ENCODE measurements at places on chromosomes 11 and 22.
A peak's percentile ranks its signal among the peaks of the same experiment; 100 is the strongest.

DNA sequence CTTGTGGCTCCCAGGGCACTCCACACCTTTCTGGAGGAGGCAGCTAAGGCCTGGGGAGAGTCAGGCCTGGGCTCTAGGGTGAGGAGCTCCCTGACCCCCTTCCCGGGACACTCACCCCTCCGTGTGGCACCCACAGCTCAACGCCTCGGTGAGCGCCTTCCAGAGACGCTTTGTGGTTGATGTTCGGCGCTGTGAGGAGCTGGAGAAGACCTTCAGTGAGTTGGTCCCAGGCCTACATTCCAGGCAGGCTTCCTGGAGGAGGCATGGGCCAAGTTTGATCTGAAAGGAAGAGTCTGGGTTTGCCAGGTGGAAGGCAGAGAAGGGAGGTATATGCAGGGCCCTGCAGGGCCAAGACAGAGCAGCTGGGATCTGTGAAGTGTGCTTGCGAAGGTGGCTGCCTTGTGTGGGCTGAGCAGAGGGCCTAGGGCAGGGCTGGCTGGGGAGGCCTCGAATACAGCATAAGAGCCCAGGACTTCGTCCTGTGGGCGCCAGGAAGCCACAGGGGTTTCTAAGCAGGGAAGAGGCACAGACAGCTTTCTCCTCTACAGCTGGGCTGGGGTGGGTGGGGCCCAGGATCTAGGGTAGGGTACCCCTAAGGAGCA lies 2.9 kb downstream of the TCIRG1 start:
- DNase-seq: no peak

DNA sequence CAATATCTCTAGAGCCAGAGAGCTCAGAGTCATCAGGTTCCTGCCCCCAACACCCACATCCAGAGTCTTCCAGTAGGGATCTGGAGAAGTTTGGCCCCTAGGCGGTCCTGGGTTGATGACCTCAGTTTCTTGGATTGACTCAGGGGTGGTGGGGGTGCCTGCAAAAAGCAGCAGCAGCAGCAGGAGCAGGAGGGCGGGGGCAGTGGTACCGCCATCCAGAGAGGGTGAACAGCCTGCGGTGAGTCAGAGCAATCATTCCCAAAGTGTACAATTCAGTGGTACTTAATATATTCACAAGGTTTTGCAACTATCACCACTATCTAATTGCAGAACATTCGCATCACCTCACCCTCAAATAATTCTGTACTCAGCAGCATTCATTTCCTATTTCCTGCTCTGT lies 9.9 kb upstream of the SEC14L3 start:
- DNase-seq: no peak

DNA sequence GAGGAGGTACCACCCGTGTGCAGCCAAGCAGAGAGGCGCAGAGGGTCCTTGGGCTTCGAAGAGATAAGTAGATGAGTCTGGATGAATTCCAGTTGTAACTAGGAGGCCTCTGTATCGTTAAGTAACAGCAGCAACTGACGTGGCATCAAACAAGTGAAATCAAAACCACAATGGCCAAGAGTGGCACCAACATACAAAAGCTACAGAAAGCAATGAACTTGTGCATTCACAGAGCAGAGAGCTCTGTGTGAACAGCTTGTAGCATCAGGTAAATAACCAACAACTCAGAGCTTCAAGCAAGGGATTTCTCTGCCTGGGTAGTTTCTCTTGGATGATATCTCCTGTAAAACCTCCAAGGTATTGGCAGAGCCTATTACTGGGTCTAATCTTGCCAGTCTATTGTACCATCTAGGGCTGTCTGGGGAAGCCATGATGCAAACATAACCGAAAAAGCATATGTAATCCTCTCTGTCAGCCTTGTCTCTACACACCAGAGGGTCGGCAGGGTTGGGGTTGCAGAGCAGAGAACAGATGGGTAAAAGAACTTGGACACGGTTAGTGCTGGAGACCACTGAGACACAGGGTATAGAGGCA lies 83.1 kb upstream of the USP47 start:
- no peak for DNase-seq

DNA sequence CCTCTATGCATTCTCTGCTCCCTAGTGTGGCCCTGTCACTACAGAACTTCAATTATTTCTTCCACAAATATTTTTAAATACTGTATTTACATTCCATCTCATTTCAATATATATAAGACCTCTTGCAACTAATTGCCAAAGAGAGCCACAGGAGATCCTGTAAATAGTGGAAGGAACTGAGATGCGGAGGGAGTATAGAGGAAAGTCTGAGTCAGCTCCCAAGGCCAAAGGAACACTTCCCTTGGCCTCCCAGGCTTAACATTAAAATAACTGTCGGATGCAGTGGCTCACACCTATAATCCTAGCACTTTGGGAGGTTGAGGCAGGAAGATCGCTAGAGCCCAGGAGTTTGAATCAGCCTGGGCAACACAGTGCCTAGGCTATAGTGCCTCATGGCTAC lies 31.2 kb downstream of the RBFOX2 start:
- DNase-seq: no peak

- no peak for DNase-seq
Measured at GRCh38 chr11:94494126-94494680, 419 bp downstream of the ANKRD49 start.

DNA sequence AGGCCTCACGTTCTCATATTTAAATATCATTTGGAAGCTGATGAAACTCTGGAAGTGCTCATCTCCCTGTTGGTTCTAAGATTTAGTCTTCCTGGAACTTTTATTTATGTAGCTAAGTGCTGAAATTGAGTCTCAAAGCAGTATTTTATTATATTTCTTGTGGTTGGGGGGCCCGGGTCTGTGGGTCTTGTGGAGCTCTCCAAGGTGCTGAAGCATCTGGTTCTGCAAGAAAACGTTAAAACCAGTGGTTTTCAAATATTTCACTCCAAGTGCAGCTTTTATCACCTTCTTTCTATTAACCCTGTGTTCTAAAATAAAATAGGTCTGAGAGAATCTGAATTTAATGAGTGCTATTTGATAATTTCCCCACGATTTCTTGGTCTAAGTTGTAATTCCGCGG lies 1404.8 kb downstream of the TBC1D22A start:
- DNase-seq: no peak

- DNase-seq: peak; percentile 14
Measured at GRCh38 chr11:129695571-129696308, 119.9 kb upstream of the TMEM45B start.

DNA sequence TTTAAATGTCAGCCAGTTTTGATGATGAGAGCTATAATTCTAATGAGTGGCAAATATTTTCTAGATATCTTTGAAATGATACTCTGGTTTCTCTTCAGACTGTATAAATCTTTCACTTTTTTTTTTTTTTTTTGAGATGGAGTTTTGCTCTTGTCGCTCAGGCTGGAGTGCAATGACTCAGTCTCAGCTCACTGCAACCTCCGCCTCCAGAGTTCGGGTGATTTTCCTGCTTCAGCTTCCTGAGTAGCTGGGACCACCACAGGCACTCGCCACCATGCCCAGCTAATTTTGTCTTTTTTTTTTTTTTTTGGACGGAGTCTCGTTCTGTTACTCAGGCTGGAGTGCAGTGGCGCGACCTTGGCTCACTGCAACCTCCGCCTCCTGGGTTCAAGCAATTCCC lies 113.6 kb downstream of the TEAD1 start:
- DNase-seq: no peak

- no peak for DNase-seq
Measured at GRCh38 chr11:27410272-27410671, 47.3 kb upstream of the CCDC34 start.

DNA sequence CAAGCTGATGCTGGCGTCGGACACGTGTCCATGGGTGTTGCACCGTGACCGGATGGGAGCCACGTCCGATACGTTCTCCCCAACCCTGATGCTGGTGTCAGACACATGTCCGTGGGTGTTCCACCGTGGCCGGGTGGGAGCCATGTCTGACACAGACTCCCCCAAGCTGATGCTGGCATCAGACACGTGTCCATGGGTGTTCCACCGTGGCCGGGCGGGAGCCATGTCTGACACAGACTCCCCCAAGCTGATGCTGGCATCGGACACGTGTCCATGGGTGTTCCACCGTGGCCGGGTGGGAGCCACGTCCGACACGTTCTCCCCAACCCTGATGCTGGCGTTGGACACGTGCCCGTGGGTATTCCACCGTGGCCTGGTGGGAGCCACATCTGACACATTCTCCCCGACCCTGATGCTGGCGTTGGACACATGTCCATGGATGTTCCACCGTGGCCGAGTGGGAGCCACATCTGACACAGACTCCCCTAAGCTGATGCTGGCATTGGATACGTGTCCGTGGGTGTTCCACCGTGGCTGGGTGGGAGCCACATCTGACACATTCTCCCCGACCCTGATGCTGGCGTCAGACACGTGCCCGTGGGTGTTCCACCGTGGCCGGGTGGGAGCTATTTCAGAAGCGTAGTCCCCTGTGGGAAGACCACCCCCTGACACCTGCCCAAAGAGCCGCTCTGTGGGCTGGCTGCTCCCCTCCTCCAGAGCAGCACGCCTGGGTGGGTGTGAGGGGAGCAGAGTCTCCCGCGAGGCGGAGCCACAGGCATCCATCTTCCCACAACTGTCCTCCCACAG lies 20.0 kb downstream of the SELENOO start:
- no peak for DNase-seq

DNA sequence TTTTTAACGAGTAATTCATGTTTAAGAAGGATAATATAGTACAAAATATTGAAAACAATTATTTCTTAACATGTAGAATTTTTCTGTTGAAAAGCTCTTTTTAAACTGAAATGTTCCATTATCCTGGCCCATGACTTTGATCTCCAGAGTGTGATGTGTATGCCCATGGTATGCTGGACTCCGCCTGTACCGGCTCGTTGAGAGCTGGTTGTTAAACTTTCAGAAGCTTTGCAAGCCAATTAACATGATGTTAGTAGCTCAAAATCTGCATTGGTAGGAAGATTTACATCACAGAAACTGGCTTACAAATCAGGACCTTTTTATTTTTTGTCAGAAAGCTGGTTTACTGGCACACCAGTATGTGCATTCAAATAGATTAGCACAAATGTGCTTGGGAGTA lies 15.0 kb downstream of the SIK2 start:
- no peak for DNase-seq

- no peak for DNase-seq
Measured at GRCh38 chr22:17194213-17194612, 25.0 kb downstream of the ADA2 start.

- DNase-seq: no peak
Measured at GRCh38 chr11:103055221-103055890, 36.6 kb downstream of the DCUN1D5 start.

- DNase-seq: no peak
Measured at GRCh38 chr11:10622108-10622507, 53.6 kb upstream of the LYVE1 start.

GRCh38 chr11:120197251-120197891 lies 13.5 kb upstream of the OAF start:
- DNase-seq: no peak

GRCh38 chr22:48137640-48138039 lies 1375.2 kb downstream of the TBC1D22A start:
- no peak for DNase-seq

GRCh38 chr11:446891-447290 lies 3.2 kb upstream of the PTDSS2 start:
- no peak for DNase-seq

DNA sequence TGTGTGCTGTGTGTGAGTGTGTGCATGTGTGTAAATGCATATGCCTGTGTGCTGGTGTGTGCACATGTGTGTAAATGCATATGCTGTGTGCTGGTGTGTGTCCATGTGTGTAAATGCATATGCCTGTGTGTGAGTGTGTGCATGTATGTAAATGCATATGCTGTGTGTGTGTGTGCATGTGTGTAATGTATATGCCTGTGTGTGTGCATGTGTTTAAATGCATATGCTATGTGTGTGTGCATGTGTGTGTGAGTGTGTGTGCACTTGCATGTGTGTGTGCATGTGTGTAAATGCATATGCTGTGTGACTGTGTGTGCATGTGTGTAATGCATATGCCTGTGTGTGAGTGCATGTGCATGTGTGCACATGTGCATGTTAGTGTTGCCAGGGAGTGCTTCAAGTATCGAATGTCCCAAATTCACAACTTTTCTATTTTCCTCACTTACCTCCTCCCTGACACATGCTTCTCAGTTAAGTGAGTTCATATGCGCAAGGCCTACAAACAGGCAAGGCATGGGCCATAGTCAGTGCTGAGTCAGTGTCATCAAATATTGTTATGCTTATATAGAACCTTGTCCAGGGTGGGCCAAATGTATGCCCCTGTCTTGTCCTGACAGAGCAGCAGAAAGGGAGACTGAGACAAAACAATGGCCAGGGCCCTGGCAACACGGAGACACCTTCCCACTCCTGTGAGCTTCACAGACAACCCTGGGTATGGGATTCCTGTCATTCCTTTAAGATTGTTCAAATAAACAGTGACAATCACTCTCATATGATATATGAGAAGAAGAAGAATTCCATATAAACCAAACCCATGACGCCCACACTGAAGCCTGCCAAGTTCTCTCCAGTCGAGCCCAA lies 38.6 kb downstream of the GGTLC2 start:
- no peak for DNase-seq

DNA sequence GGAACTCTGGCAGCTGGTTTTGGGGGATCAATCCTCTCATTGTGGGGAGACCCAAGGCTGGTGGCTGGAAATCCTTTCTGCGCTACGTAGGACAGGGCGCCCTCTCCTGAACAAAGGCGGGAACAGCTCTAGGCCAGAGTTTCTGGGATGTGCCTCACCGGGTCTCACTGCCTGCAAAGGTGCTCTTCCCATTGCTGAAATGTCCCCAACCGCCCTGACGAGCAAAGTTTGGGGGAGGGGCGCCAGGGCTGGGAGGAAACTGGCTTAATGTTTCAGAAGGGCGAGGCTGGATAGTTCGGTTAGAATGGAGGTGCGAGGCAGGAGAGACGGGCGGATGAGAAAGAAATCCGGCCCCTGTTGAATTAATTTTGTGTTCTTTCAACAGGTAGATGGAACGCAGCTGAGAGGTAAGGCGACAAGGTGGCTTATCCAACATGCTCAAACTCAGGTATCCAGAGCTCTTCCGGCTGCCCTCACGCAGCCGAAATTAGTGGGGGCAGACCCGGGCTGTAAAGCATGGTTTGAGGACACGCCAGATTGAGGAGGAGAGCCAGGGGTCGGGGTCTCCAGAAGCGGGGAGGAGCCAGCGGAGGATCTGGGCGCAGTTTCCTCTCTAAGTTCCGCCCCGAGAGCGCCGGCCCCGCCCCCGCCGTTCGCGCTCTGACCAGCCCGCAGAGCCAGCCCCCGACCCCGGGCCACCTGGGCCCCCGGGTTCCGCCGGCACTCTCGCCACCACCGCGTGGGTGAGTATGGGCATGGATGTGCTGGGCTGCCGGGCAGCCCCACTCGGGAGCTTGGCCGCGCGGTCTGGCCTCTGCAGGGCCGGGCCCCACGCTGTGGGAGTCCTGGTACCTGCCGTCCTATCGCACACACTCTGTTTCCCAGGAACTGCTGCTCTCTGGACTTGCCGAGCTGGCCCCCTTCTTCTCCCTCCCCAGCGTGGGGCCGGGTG lies at the start of gene PGAP2:
PGAP2 (plus strand) TSS at position 652 of the 952 bp plus-strand sequence. CDS start 2,700 bp downstream, outside the sequence.
- peak; percentile 24 for DNase-seq

Data from activated CD8-positive, alpha-beta memory T cell treated with anti-CD3 and anti-CD28 coated beads for 4 hours (primary cell).